ENCODE measurements at places on chromosomes 3 and 15.
A peak's percentile ranks its signal among the peaks of the same experiment; 100 is the strongest.

DNA sequence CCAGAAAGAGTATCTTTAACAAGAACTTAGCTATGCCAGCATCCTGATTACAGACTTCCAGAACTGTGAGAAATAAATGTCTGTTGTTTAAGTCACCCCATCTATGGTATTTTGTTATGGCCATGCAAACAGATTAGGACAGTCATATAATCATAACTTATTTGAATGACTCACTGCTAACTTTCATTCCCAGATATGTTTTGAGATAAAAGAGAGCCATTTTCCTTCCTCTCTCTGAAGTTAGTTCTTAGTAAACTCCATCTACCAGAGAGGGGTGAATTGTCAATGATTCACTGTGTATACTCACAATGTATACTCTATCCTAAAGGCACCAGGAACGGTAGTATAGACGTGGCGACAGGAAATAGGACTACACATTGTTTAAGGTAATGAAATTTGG lies 179.4 kb upstream of the DPH6 start:
- no peak for DNase-seq

DNA sequence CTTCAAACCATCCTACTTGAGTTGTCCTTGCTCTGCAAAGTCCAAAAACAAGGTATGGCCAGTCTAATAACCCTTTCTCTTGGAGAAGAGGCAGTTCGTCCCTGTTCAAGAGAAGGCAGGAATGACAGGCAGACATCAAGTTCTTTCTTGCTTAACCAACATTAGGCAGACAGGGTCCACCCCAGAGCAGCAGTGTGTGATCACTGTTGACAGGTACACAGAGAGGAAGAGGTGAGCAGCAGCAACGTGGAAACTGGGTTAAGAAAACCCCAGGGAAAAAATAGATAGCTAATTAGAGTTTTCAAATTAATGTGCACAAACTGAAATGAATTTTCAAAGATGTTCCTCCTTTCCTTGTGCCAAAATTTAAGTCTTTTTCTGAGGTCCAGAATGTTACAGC lies 48.2 kb downstream of the TNIK start:
- no peak for DNase-seq

DNA sequence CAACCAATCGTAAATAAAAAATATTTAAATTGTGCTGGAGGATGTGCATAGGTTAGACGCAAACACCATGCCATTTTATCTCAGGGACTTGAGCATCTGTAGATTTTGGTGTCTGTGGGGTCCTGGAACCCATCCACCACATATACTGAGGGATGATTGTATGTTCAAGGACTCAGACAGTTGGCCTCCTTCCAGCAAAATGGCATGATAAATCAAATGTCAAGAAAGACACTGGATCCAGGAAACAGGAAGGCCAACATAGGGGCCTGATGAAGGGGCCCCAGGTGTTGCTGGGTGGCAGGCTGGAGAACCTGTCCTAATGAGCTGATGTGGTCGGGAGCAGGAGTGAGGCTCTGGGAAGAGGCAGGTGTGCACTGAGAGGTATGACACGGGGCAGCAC lies 289.5 kb downstream of the GABRG3 start:
- no peak for DNase-seq

- DNase-seq: no peak
These were observed 17.9 kb upstream of the FAN1 start for GRCh38 chr15:30885814-30886213.

DNA sequence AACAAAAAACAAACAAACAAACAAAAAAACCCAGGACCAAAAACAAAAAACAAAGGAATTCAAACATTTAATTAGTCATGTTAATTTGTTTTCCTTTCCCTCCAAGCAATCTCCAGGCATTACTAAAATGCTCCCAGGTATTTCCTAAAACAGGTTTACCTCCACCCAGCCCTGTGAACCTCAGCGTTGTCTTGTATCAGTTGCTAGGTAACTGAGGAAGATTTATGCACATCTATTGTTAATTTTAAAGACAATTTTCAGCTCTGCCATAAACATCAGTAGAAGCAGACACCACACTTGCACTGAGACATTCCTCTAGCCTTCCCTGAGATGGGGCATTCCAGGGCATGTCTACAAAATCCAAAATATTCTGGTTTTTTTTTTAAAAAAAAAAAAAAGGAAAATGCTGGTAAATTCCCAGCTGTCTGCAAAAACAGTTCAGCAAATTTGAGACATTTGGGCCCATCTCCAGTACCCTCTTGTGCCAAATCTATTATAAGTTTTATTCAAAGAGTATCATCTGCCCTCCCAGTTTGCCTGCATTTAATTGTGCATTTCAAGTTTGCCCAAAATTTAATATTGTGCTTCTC lies 227.6 kb downstream of the ADAMTS9 start:
- DNase-seq: no peak

GRCh38 chr15:66827698-66828055 lies 125.6 kb downstream of the SMAD6 start:
- DNase-seq: no peak

- no peak for DNase-seq
These were observed 2.2 kb upstream of the CD86 start for GRCh38 chr3:122052968-122053367.

DNA sequence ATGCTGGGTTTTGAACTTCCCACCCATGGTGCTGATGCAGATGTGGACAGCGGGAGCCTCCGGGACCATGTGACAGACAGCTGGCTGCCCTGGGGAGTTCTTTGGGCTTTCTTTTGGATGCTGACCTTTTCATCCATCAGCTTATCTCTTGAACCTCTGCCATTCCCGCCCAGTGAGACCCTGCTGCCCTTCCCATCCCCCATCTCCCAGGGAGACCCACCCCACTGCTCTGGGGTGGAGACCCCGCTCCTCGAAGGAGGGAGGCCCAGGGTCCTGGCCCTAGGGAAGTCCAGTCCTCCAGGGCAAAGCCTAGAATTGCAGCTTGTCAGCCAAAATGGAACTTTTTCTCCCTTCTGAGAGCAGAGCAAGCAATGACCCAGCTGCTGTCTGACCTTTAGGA lies 64.0 kb downstream of the ITGA11 start:
- DNase-seq: no peak

DNA sequence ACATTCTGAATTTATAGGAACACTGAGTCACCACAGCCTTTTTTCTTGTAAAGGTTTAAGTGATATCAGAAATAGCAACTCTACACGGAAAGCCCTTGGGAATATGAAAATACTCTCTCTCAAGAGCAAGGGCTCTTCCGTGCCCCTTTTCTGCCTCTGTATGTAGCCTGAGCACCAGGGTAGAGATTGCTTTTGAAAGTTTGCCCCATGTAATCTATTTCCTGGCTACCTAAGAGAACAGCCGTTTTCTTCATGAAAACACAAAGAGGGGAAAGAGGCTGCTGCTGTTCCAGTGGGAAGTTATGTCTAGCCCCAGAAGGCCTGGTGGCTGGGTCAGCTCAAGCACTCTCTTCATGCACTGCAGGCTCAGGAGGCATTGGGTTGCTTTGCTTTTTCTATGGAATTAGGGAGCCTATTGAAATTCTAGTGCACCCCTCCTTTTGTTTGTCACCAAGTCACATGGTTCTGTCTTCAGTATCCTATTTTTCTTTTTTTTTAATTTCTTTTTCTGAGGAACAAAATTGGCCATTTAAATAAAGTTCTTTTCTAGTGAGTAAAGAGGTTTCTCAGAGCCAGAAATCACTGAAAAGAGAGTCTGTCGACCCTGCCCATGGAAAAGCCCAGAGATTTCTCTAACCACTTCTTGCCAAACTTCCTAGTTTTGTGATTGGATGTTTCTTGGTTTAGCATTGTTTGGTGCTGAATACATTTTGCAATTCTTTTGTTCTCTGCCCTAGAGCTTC lies 39.5 kb downstream of the TIGIT start:
- DNase-seq: peak; percentile 14

DNA sequence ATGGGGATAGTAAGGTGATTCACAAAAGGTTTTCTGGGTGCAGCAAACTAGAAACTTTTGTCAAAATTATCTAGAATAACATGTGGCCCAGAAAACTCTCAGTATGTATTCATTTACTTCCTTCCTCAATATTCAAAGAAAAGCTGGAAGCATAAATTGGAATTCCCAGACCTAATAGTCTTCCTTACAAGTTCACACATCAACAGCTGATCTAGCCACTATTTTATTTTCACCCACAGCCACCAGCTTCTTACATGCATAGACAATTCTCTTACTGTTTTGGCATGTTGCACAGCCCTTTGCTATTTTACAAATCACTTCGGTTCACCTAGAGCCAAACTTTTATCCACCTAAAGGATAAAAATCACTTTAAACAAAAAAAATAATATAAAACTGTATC lies 647.8 kb upstream of the CCDC54 start:
- DNase-seq: no peak

DNA sequence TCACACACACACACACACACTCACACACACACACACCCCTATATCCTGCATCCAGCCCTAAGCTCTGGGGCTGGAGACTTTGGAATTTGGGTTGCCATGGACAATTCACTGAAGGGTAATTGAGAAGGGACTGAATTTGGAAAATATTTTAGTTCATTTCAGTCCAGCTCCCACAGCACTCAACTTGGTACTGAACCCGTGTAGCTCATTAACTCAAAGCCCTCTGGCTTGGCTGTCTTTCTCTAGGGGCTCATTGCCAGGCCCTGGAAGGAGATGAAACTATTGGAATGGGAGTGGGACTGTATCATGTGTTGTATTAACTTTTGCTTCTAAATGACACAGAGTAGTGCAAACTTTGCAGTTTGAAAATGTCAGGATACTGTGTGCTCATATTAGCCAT lies 157.3 kb downstream of the EPHB1 start:
- DNase-seq: no peak

DNA sequence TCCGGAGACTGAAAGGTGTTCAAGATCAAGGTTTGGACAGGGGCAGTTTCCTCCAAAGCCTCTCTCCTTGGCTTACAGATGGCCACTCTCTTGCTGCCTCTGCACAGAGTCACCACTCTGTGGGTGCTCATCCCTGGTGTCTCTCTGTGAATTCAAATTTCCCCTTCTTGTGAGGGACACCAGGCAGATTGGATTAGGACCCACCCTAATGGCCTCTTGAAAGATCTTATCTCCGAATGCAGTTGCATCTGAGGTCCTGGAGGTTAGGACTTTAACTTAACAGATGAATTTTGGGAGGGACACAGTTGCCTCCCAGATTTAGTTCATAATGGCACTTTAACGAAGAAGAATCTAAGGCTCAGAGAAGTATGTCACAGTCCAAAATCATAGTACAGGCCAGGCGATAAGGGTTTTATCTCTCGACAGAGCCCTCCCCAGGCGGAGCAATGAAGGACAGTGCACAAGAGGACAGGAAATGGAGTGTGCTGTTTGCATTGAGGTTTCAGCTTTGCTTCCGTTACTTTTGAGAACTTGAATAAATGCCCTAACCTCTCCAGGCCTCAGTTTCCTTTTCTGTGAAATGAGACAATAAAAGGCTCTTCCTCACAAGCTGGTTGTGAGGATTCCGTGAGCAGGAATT lies 38.9 kb upstream of the KIF23 start:
- no peak for DNase-seq

DNA sequence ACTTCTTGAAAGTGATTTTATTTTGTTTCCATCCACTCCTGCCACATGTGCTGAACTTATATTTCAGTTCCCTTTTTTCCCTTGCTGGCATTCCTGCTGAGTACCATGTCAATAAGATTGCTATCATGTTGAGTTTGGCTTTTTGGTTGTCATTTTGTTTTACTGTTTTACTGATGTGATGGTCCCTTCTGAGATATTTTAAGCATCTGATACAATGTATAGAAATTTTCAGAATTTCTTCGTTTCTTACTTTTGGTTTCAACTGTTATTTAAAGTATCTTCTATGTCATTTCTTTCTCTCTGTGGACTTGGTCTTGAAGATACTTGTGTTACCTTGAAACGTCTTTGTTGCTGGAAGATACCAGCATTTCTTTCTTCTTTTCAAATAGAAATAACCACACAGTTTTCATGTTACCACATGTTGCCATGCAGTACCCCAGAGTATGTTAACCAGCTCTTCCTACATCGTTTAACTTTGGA lies 14.1 kb downstream of the SIDT1 start:
- DNase-seq: no peak

DNA sequence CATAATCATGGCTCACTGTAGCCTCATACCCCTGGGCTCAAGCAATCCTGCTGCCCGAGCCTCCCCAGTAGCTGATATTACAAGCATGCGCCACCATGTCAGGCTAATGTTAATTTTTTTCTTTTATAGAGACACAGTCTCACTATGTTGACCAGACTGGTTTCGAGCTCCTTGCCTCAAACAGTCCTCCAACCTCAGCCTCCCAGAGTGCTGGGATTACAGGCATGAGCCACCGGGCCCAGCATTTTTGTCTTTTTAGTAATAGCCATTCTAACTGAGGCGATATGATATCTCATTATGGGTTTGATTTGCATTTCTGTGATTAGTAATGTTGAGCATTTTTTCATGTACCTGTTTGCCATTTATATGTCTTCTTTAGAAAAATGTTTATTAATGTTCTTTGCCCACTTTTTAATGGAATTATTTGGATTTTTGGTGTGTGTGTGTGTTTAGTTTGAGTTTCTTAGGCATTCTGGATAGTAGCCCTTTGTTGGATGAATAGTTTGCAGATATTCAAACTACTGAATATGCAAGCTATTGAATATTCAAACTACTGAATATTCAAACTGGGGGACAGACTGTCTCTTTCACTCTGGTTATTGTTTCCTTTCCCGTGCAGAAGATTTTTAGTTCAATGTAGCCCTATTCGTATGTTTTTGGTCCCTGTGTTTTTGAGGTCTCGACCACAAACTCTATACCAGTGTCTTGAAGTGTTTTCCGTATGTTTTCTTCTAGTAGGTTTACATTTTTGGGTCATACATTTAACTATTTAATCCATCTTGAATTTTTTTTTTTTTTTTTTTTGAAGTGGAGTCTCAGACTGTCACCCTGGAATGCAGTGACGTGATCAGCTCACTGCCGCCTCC lies 39.2 kb downstream of the CCDC66 start:
- no peak for DNase-seq

DNA sequence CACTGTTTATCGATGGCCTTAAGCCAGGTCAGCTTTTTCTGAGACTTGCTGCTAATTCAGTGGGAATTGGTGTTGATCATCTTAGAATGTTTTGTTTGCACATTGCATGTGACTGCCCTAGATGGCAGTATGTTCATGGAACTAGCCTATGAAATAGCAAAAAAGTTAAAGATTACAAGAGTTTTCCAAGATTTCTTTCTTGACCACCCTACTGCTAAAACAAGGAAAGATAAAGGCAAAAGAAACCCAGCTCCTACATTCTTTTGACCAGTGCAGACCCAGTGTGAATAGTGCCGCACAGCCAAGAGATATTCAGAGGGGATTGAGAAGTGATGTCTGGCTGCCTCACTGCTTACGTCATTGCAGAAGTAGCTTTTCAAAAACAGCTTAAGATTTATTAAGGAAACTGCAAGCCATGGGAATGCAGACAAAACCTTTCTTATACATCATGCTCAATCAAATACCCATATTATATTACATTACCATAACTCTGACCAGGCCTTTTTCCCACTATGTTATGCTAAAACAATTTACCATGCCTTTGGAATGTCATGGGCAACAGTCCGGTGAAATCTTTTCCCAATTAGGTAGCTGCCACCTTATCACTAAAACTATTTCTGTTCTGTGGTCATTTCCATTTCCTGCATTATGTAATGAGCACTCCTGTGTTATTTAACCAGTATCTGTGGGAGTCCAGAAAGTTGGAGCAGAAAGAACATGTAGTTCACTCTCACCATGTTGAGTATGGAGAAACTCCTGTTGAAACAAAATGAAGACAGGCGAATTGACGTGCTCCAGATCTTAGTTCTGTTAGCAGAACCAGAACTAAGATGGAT lies 6.0 kb downstream of the PHLDB2 start:
- peak; percentile 74 for DNase-seq
